ENCODE measurements at places on chromosomes 5 and 9.

DNA sequence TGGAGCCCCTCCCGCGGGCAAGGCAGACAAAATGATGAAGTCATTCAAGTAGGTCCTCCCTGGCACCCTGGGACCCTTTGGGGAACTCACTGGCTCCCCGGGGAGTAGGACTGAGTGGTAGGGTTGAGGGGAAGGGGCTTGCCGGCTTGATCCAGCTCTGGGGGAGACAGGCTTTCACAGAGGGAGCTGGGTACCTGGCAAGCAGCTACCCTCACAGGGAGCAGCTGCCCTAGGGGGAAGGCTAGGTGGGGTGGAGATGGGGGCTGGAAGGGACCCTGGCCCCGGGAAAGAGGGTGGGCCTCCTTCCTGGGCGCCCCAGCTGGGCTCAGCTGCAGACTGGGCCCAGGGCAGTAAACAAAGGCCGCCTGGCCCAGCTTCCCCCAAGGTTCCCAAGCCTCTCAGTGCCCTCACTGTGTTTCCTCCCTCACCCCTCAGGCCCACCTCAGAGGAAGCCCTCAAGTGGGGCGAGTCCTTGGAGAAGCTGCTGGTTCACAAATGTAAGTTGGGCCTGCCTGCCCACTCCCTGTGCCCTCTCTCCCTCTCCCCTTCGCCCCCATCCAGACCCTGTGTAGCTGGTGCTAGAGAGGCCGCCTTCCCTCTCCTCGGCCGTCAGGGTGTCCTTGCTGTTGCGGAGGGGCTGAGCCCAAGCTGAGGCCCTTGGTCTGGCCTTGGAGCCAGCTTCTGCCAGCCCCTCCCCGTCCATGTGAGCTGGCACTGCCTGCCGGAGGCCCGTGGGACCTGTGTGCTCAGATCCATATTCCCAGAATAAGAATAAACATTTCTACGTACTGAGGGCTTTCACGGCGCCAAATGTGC, 131.2 kb downstream of the RGS3 start:
- DNase-seq: no peak

- DNase-seq: no peak
These were observed 95.0 kb upstream of the PCSK1 start for GRCh38 chr5:96527768-96528661.

DNA sequence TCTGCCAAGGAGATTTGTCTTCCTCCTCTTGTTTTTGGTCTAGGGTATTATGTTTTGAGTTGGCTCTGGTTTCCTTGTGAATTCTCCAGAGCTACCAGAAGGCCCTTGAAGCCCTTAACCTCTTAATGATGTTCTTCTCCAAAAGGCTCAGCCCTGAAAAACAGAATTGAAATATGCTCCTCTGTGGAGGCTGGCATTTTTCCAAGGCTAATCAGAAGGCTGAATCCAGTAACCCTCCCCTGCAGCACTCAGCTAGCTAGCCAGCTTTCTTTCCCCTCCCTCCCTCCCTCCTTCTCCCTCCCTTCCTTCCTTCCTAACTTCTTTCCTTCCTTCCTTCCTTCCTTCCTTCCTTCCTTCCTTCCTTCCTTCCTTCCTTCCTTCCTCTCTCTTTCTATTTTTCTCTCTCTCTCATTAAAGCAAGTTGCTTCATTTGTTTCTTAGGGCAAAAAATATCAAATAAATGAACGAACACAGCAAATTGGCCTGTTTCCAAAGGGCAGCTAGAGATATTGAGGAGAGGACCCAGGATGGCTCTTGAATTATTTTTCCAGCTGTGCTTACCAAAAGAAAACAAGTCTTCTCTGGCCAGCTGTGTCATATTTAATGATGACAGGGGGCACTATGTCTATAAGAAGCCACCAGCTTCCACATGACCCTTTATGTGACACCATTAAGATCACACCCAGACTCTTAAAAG, 38.7 kb downstream of the JAKMIP2 start:
- DNase-seq: no peak

DNA sequence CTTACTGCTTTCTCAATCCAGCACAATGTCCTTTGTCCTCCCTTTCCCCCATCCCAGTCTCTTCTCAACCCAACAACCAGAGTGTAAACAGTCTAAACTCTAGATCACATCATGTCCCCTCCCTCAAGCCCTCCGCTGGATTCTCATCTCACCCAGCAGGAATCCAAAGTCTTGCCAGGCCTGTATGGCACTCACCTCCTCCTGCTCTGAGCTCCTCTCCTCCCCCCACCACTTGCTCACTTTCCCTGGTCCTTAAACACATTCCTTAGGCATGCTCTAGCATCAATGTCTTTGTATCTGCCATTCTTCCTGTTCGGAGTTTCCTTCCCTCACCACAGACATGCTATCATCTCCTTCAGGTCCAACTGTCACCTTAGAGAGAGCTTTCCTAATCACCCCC, 78.8 kb downstream of the NIPSNAP3B start:
- no peak for DNase-seq

GRCh38 chr9:133290751-133291302, 15.8 kb upstream of the ABO start:
- DNase-seq: no peak

GRCh38 chr5:133782736-133783135, 170.4 kb upstream of the FSTL4 start:
- DNase-seq: no peak

- no peak for DNase-seq
These were observed 28.0 kb upstream of the UBAC1 start for GRCh38 chr9:135989157-135989556.
